Non-pigmented ciliary epithelial cell (primary cell): ENCODE measurements at places on chromosomes 5 and 9.

DNA sequence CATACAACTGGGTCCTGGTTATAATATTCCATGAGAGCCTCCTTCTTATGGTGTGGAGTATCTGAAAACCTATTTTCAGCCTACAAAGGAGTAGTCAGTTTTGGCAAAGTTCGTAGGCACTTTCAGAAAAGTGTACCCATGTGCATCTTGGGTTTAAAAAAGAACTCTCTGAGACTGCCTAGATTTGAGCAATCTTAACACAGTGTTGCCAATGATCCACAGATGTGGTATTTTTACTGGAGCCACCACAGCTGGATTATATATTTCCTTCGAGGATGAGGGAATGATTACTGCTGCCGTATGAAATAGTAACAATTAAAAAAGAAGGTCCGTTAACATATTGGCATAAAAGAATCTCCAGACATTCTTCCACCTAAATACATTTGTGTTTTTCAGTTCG lies 1.1 kb downstream of the PALM2AKAP2 start:
- no peak for DNase-seq

DNA sequence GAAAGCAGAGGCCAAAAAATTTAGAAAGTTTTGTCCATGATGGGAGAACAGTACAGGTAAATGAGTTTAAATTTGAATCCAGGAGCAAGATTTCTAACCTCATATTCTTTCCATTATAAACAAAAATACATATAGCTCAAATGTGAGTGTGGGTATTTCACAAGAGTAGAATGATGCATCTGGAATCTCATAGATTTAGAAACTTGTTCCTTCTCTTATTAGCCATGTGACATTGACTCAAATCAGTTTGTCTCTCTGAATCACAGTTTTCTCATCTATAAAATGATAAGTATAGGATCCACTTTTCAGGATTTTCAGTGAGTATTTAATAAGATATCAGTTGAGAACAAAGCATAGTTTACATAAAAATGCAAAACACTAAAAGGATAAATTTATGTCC lies 436.3 kb upstream of the PAPPA start:
- no peak for DNase-seq

- no peak for DNase-seq
Observed at GRCh38 chr9:37033141-37033540, 927 bp downstream of the PAX5 start.

DNA sequence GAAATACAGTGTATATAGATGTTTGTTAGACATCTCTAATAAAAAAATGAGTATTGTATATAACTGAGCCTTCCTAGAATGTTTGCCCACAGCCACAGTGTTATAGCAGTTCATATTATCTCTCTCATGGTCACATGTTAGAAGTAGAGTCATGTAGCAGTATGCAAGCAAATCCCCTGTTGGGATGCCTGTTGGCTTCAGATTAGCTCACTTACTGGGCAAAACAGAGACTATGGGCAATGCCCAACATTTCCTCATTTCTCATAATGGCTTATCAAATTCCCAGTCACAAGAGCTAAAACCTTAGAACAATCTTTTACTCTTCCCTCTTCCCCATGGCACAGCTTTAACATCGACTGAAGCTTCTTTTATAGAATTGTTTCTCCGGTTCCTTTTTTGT lies 27.0 kb upstream of the PDCD1LG2 start:
- DNase-seq = no peak

DNA sequence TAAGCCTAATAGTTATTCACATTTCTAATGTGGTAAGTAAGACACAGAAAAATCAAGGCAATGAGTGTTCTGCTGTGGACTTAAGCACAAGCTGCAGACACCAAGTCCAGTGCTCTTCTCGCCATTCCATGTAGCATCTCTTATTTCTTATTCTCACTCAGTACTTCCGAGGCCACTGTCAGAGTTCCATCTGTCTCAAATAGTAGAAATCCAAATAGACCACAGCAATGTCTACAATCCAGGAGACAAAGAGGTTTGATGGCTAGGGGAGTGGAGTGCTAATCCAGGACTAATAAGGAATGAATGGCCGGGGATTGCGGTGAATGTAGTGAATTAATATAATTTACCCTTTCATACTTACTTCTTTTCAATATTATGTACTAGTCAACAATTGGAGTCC lies 147.3 kb downstream of the FBXL7 start:
- no peak for DNase-seq

DNA sequence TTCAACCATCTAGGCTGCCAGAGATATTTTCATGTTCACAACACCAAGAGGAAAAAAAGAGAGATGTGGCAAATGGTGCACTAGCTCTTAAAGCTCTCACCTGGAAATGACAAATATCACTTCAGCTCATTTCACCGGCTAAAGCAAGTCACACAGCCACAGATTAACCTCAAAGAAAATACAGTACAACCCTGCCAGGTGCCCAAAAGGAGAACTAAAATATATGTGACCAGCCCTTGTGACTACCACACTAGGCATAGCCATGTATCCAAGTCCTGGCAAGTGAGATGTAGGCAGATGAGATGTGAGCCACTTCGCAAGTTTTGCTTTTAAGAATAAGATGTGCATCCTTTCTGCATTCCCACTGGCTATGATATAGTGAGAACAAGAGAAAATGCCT lies 41.4 kb downstream of the AGTPBP1 start:
- DNase-seq = no peak
